Kidney (tissue), 22 donors: ENCODE measurements at places on chromosomes 1 and 21. TPM values are rescaled to one million over a fixed set of nuclear protein-coding genes. Genes with fewer than 3 reads are reported as not detected.

The OXCT2 gene
- 0.98 TPM for total RNA-seq

The CORT gene
- total RNA-seq: 0.22 TPM

- H3K4me1 ChIP-seq: no peaks in the 10 kb centered on the region
- no peaks in the 10 kb centered on the region for H3K27me3 ChIP-seq
- no peaks in the 10 kb centered on the region for H3K36me3 ChIP-seq
- DNase-seq: no peak
- no peak overlapping the region for H3K27ac ChIP-seq
- H3K4me3 ChIP-seq: no peak overlapping the region
Observed at GRCh38 chr1:216606047-216606637, 117.1 kb downstream of the ESRRG start.

GRCh38 chr1:31955917-31956736 lies 18.0 kb upstream of the PTP4A2 start:
- no peaks in the 10 kb centered on the region for H3K36me3 ChIP-seq
- DNase-seq: peak; percentile 54
- H3K27ac ChIP-seq: peak overlapping the region; percentile 88
- H3K4me1 ChIP-seq: peaks cover 11% of the 10 kb centered on the region
- no peaks in the 10 kb centered on the region for H3K27me3 ChIP-seq

The S100A10 gene
- total RNA-seq: 467 TPM

GRCh38 chr1:94873520-94874351 lies 53.2 kb downstream of the CNN3 start:
- H3K4me1 ChIP-seq: no peaks in the 10 kb centered on the region
- no peak overlapping the region for H3K27ac ChIP-seq
- no peak for DNase-seq
- H3K4me3 ChIP-seq: no peak overlapping the region
- H3K36me3 ChIP-seq: no peaks in the 10 kb centered on the region
- no peaks in the 10 kb centered on the region for H3K27me3 ChIP-seq

DNA sequence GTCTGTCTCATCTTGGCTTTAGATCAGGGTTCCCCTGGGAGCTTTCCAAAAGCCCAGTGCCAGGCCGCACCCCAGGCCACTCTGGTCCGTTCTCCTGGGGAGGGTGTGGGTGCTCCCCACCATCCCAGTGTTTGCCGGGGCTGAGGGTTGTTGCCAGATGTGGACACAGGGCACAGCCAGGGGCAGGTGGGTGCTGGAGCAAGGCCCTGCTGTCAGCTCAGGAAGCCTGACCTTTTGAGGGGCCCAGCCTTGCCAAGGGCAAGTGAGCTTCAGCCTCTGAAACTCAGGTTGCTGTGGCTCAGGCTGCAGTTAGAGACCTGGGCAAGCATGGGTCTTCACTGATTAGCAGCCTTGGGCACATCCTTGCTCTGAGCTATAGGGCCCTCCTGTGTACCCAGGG lies 22.8 kb upstream of the ZBTB21 start:
- no peaks in the 10 kb centered on the region for H3K4me1 ChIP-seq
- DNase-seq: peak; percentile 37
- no peaks in the 10 kb centered on the region for H3K27me3 ChIP-seq
- H3K4me3 ChIP-seq: no peak overlapping the region
- no peak overlapping the region for H3K27ac ChIP-seq
- H3K36me3 ChIP-seq: no peaks in the 10 kb centered on the region

The CD1E gene
- total RNA-seq: 3.5 TPM

The SERINC2 gene
- 126 TPM for total RNA-seq

- no peaks in the 10 kb centered on the region for H3K4me1 ChIP-seq
- H3K27me3 ChIP-seq: no peaks in the 10 kb centered on the region
- no peaks in the 10 kb centered on the region for H3K36me3 ChIP-seq
Observed at GRCh38 chr1:91693557-91693956, 192.4 kb downstream of the TGFBR3 start.

The PIGR gene
- 841 TPM for total RNA-seq

DNA sequence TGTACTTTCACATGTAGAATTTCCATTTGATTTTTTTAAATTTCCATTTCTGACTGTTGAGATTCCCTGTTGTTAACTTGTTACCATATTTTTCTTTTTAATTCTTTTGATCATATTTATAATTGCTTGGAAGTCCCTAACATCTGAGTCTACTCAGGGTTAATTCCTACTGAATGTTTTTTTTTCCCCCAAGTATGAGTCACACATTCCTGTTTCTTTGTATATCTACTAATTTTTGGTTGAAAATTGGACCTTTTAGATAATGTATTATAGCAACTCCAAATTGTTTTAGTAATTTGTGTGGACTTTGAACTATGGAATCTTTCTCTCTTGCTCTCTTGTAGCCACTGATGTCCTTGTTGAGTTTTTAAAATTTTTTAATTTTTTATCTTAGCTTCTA lies 54.6 kb downstream of the STXBP3 start:
- no peaks in the 10 kb centered on the region for H3K4me1 ChIP-seq
- H3K4me3 ChIP-seq: no peak overlapping the region
- DNase-seq: no peak
- peaks cover 18% of the 10 kb centered on the region for H3K36me3 ChIP-seq
- no peaks in the 10 kb centered on the region for H3K27me3 ChIP-seq

The LCE1E gene
- total RNA-seq: not detected

GRCh38 chr1:203101813-203102634 lies 16.2 kb upstream of the MYOG start:
- H3K4me3 ChIP-seq: no peak overlapping the region
- no peaks in the 10 kb centered on the region for H3K36me3 ChIP-seq
- no peaks in the 10 kb centered on the region for H3K4me1 ChIP-seq
- no peaks in the 10 kb centered on the region for H3K27me3 ChIP-seq
- peak; percentile 23 for DNase-seq
- H3K27ac ChIP-seq: no peak overlapping the region

DNA sequence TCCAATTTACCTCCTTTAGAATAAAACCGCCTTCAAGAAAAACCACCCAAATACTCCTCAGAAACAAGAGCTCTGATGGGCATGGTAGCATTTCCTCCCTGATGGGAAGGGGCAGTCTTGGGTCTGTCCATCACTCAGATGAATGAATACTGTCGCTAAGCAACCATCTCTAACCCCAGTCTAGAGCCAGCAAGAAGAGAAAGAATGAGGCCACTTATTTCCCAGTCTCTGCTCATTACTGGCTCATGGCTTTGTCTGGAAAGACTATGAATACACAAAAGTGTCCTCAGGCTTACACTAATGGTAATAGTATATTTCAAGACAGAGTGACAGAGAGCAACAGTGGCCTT lies 51.0 kb upstream of the F3 start:
- no peaks in the 10 kb centered on the region for H3K36me3 ChIP-seq
- no peak overlapping the region for H3K4me3 ChIP-seq
- H3K27ac ChIP-seq: no peak overlapping the region

GRCh38 chr1:53140451-53140850 lies 2.0 kb downstream of the SLC1A7 start:
- H3K4me3 ChIP-seq: no peak overlapping the region
- no peak for DNase-seq
- no peaks in the 10 kb centered on the region for H3K27me3 ChIP-seq
- H3K27ac ChIP-seq: no peak overlapping the region
- peaks cover 4% of the 10 kb centered on the region for H3K4me1 ChIP-seq

DNA sequence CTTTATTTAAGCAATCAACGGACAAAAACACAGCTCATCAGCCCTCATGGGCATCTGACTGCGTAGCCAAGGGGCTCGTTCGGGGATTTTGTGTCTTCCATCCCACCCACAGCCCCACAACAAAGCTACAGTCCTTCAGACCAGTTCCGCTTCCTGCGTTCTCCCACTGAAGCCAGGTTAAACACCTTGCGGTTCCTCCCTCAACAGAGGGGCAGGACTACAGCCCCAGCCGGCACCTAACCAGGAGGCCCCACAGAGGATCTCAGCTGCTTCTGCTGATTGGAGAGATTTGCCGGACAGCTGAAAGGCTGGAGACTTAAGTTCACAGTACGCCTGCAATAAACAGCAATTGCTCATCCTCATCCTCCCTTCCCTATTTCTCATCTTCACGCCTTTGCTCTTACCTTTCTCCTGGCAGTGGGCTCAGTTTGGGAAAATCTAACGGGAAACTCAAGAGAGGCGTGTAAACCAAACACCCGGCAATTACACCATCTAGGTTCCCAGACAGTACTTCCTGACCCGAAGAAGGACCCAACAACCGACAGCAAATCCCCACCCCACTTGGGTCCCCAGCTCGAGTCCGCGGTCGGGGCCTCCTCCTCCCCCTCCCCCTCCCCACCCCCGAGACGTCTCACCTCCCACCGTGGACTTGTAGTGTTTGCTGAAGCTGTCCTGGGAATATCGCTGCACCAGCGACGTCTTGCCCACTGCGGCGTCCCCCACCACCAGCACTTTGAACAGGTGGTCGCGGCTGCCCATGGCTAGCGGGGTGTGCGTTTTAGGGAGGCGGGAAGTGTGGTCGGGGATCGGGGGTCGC lies 876 bp downstream of the RAB29 start:
- H3K4me1 ChIP-seq: peaks cover 8% of the 10 kb centered on the region
- H3K27ac ChIP-seq: peak overlapping the region; percentile 87
- H3K4me3 ChIP-seq: peak overlapping the region; percentile 95
- peaks cover 4% of the 10 kb centered on the region for H3K27me3 ChIP-seq
- H3K36me3 ChIP-seq: no peaks in the 10 kb centered on the region
- no peak for DNase-seq

DNA sequence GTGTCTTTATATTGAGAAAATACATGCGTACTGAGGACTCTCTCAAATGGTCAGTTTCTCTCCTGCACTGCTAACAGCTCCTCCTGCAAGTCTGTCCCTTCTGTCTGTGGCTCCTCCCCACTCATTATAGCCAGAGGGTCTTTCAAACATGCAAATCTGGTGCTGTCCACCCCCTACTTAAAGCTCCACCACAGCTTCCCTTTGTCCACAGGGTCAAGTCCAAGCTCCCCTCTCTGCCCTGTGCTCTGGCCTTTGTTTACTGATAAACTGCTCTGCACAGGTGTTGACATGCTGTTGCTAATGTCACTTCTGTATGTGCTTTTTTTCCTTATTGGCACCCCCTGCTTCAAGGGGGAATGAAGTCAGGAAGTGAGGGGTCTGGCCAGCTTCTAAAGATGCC lies 47.7 kb upstream of the GPR37L1 start:
- H3K4me1 ChIP-seq: no peaks in the 10 kb centered on the region
- H3K27ac ChIP-seq: no peak overlapping the region
- H3K36me3 ChIP-seq: no peaks in the 10 kb centered on the region
